Chondrocyte (in vitro differentiated cells): ENCODE measurements at places on chromosomes 3 and 15. TPM values are rescaled to one million over a fixed set of nuclear protein-coding genes. Genes with fewer than 3 reads are reported as not detected.

- no peak overlapping the region for H3K4me3 ChIP-seq
- H3K36me3 ChIP-seq = no peaks in the 10 kb centered on the region
- DNase-seq = no peak
- H3K27ac ChIP-seq = peak overlapping the region; percentile 15
- H3K27me3 ChIP-seq = no peaks in the 10 kb centered on the region
These were observed 135.6 kb downstream of the KCNMB2 start for GRCh38 chr3:178671791-178672190.

DNA sequence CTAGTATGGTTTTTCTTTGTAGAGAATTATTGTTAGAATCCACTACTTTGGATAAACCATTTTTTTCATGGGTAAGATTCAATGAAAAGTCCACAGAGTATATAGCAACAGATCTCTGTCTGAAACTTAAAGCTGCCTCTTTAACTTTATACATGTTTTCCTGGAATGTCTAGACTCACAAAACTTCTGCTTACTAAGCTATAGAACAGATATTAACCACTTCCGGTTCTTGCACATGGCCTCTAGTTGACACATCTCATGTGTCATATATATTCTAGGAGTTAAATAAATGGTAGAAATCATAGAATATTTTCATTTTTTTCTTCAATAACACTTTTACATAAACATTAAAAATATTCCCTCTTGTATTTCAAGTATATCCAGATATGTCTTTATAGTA lies 1693.9 kb downstream of the SI start:
- no peaks in the 10 kb centered on the region for H3K36me3 ChIP-seq
- no peak for DNase-seq
- no peaks in the 10 kb centered on the region for H3K4me1 ChIP-seq
- no peak overlapping the region for H3K27ac ChIP-seq
- H3K27me3 ChIP-seq = peaks cover 2% of the 10 kb centered on the region

GRCh38 chr15:48571510-48571909 lies 74.0 kb downstream of the FBN1 start:
- H3K4me1 ChIP-seq = peaks cover 56% of the 10 kb centered on the region
- H3K27me3 ChIP-seq = no peaks in the 10 kb centered on the region
- H3K36me3 ChIP-seq = peaks cover 42% of the 10 kb centered on the region
- no peak for DNase-seq
- H3K27ac ChIP-seq = no peak overlapping the region
- no peak overlapping the region for H3K4me3 ChIP-seq

GRCh38 chr3:37675833-37676596 lies 185.7 kb upstream of the CTDSPL start:
- no peak overlapping the region for H3K4me3 ChIP-seq
- H3K27ac ChIP-seq = no peak overlapping the region
- no peak for DNase-seq
- peaks cover 22% of the 10 kb centered on the region for H3K27me3 ChIP-seq
- no peaks in the 10 kb centered on the region for H3K36me3 ChIP-seq

- no peaks in the 10 kb centered on the region for H3K36me3 ChIP-seq
- no peak for DNase-seq
- H3K27me3 ChIP-seq = no peaks in the 10 kb centered on the region
- H3K27ac ChIP-seq = peak overlapping the region; percentile 93
These were observed 35.6 kb upstream of the GYG1 start for GRCh38 chr3:148955544-148956346.

DNA sequence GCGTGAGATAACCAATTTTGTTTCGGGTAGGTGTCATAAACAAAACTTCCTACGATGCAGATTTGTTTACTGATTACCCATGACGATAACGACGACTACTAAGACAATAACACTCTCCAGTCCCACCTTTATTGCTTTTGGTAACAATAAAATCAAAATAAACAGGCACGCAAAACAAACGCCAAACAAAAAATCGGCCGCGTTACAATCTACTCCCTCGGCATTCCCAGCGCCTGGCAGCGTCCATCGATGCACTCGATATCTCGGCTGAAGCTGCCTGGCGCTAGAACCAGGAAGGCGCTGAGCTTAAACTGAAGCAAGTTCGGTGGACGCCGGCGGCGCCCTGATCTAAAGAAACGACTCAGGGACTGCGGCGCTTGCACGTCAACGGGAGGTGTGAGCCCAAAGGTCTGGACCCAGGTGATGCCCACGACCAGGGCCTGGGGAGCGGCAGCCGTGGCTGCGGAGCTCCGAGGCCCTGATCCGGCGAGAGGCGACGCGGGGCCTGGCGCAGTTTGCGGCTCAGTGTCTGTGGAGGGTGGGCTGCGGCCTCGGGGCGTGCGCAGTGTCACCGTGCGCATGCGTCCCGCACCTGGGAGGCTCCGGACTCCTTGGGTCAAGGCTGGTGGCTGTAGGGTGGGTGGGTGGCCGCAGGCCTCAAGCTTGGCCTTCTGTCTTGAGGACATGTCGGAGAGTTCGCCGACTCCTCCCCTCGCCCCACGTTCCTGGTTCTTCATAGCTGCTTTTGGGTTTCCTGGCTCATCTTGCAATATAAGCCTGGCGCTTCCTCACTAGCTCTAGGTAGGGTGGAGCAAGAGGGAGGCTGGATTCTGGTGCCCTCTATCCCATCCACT lies at the start of gene RSRC1:
Gene RSRC1 (plus strand): TSS at position 286 of the 854 bp plus-strand sequence. CDS start 12,016 bp downstream, outside the sequence.
- DNase-seq = peak; percentile 91
- peaks cover 33% of the 10 kb centered on the region for H3K4me1 ChIP-seq
- H3K4me3 ChIP-seq = peak within 1 kb of the TSS; percentile 86
- peaks cover 31% of the 10 kb centered on the region for H3K27me3 ChIP-seq

DNA sequence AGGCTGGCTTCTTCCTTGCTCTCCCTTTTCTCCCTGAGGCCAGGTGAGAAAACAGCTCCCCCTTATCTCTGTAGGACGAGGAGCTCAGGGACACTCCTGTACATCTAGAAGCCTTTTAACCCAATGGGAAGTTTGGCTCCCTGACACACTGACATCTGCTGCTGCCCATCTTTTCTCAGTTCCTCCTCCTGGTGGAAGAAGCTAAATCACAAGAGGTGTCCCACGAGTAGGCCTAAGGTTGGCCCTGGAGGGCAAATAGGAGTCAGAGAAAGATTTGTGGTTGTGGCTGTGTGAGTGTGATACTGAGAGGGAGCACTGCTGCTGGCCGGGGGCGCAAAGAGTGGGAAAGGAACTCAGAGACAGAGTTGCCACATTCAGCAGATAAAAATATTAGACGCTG lies 49.5 kb downstream of the ARHGAP31 start:
- DNase-seq = no peak
- no peak overlapping the region for H3K27ac ChIP-seq
- peaks cover 15% of the 10 kb centered on the region for H3K4me1 ChIP-seq
- no peaks in the 10 kb centered on the region for H3K27me3 ChIP-seq

- H3K36me3 ChIP-seq = no peaks in the 10 kb centered on the region
- no peak overlapping the region for H3K4me3 ChIP-seq
- no peak overlapping the region for H3K27ac ChIP-seq
These were observed 128.4 kb downstream of the FAM174B start for GRCh38 chr15:92527197-92527596.

- no peak overlapping the region for H3K4me3 ChIP-seq
- H3K4me1 ChIP-seq = no peaks in the 10 kb centered on the region
- peaks cover 2% of the 10 kb centered on the region for H3K27me3 ChIP-seq
- no peak overlapping the region for H3K27ac ChIP-seq
These were observed 686.3 kb downstream of the NTRK3 start for GRCh38 chr15:87570206-87570605.

DNA sequence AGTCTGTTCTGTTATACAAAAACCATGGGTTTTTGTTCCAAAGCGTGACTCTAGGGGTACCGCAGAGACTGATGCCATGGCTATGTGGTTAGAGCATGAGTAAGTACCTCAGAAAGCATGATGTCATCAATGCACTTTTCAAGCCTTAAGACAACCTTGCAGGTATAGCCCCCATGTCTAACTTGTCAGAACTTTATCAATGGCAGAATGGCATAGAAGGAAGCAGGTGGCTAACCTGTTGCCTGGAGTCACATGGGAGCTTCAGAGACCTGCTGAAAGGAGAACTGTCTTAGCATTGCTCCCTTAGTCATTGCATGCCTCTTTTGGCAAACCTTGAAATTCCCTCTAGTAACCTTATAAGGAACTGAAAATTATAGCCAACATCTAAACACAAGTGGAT lies 52.5 kb downstream of the EOMES start:
- no peak overlapping the region for H3K27ac ChIP-seq
- H3K36me3 ChIP-seq = no peaks in the 10 kb centered on the region
- no peaks in the 10 kb centered on the region for H3K27me3 ChIP-seq
- H3K4me3 ChIP-seq = no peak overlapping the region
- peaks cover 11% of the 10 kb centered on the region for H3K4me1 ChIP-seq

DNA sequence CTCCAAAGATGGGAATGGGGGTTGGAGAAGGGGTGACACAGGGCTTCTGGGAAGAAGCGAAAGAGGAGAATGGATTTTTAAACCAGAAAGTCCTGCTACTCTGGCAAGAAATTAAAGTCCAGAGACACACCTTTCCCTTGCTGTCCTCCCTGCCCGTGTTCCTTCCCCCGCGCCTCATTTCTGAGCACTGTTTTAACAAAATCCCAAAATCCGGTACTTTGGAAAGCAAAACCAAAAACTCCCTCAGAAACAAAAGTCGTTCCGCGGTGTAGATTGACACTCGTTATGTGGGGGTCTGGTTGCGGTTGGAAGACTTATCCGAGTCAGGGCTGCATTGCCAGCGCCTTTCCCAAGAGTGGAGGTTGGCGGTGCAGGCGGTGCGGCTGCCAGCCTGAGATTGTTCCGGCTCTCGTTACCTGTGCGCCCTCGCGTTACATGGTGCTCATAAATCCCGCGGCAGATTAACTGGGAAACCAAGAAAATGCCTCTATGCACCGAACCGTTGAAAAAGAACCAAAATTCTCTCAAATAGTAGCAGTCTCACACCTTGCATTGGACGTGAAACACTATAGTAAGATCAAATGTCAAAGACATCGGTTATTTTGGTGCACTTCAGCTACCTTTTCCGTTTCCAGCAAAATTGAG lies 217.7 kb downstream of the MEIS2 start:
- peaks cover 91% of the 10 kb centered on the region for H3K27me3 ChIP-seq
- no peak for DNase-seq
- peak overlapping the region; percentile 32 for H3K27ac ChIP-seq
- H3K4me3 ChIP-seq = peak overlapping the region; percentile 36

The CATSPER2 gene
- total RNA-seq = 1.6 to 3.6 TPM (median 3.1 TPM) in 3 replicates

The CCDC9B gene
- 55.4 to 60.0 TPM (median 58.0 TPM) in 3 replicates for total RNA-seq

The MFGE8 gene
- total RNA-seq = 154 to 305 TPM (median 287 TPM) in 3 replicates

The GPR160 gene
- total RNA-seq = 0.37 to 0.60 TPM (median 0.49 TPM) in 3 replicates
